ENCODE measurements at places on chromosomes 7 and 10.

DNA sequence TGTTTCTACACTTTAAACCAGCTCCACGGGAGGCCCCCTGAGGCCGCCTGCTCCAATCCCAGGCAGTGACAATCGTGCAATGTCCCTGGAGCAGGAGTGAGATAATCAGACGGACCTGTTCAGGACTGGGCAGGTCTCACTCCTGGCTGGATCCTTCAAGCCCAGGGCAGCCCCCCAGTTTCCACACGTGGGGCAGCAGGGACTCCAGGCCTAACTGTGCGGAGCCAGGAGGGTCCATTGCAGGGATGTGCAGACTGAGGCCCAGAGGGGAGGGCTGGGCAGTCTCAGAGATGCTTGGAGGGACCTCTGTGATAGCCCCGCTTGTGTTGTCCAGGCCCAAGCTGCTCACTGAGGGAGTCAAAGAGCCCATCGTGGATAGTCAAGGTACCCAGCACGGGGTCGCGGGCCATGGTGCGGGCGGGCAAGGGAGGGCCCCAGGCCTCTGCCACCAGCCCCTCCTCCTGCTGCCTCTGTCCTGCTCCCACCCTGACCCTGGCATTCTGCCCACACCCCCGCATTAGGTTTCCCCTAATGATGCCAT is 110.5 kb upstream of the KCTD7 start:
- DNase-seq, result no peak

- DNase-seq, result no peak
Observed at GRCh38 chr10:69733791-69734261, 67.9 kb upstream of the COL13A1 start.

DNA sequence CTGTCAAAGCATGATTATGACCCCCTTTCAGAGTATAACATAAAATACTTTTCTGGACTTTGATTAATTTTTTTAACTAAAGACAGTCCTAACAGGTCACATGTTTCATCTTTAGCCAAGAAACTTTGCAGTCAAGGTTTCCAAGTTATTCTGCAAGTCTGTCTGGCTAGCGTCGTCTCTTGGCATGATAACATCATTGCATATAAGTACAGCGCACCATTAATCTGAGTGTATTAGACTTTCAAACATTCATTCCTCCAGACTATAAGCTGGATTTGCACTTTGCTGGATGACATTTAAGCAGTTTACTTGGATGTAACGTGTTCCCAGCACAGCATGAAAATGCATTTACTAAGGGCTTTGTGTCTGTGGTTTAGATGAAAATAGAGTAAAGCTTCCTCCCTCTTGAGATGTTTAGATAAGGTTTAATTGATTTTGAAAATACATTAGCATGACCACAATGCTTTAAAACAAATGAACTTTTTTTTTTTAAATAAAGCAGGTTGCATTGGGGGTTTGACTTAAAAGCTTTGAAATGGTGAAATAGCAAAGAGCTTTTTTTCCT is 349.0 kb upstream of the MTPN start:
- no peak for DNase-seq

- no peak for DNase-seq
Observed at GRCh38 chr10:71432956-71433767, 36.4 kb downstream of the CDH23 start.

- DNase-seq, result no peak
Observed at GRCh38 chr7:118949031-118949430, 724.5 kb downstream of the ANKRD7 start.

DNA sequence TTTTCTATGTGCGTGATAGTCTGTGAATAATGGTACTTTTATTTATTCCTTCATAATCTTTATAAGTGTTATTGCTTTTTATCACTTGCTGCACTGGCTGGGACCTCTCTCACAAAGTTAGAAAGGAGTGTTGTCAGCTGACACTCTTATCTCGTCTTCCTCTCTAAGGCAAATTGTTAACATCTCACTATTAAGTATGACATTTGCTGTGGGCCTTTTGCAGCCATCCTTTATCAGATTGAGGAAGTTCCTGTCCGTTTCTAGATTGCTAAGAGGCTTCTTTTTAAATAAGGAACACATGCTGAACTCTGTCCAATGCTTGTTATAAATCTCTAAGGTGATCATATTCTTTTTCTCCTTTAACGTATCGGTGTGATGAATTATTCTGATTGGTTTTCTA is 27.4 kb upstream of the DIP2C start:
- no peak for DNase-seq

- no peak for DNase-seq
Observed at GRCh38 chr7:111531993-111532392, 30.3 kb downstream of the IMMP2L start.

- DNase-seq, result no peak
Observed at GRCh38 chr7:27564881-27565482, 97.7 kb downstream of the HIBADH start.

GRCh38 chr7:17965603-17966002 is 25.3 kb upstream of the SNX13 start:
- DNase-seq, result no peak

DNA sequence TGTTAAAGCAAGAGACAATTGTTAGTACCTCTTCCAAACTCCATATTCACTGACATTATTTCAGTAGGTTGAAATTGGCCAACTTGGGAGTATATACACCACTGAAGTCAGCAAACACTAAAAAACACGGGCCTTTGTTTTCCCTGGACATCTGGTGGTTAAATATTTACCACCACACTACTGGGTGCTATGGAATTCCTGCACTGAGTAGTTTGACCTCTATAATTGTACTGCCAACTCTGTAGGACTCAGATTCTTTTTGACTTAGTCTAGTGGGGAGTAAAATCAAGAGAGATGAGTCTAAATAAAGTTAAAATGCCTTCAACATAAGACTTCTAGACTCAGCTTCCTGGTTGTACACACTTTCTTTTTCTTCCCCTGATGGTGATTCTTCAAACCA is 41.3 kb upstream of the TES start:
- no peak for DNase-seq

GRCh38 chr7:36784991-36785940 is 61.0 kb upstream of the AOAH start:
- peak; percentile 46 for DNase-seq

GRCh38 chr10:51075043-51075872 is 971 bp downstream of the PRKG1 start:
- no peak for DNase-seq

GRCh38 chr10:112805701-112806100 is 144.3 kb upstream of the TCF7L2 start:
- DNase-seq, result no peak

DNA sequence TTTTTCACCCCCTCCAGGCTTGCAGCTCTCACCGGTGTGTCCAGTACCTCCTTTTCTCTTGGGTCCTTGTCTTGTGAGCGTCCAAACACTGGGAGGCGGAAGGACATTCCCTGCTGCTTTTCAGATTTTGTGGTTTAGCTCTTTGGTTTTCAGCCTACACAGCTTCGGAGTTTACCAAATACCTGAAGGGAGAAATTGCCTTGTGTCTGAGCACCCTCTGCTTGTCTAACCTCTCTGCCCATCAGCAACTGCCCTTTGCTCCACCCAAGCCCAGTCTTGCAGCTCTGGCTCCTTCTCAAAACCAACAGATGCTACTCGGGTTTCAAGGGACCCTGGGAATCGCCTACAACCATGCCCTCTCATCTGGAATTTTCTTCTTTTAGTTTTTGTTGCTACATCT is 519.1 kb upstream of the IGFBP3 start:
- no peak for DNase-seq

DNA sequence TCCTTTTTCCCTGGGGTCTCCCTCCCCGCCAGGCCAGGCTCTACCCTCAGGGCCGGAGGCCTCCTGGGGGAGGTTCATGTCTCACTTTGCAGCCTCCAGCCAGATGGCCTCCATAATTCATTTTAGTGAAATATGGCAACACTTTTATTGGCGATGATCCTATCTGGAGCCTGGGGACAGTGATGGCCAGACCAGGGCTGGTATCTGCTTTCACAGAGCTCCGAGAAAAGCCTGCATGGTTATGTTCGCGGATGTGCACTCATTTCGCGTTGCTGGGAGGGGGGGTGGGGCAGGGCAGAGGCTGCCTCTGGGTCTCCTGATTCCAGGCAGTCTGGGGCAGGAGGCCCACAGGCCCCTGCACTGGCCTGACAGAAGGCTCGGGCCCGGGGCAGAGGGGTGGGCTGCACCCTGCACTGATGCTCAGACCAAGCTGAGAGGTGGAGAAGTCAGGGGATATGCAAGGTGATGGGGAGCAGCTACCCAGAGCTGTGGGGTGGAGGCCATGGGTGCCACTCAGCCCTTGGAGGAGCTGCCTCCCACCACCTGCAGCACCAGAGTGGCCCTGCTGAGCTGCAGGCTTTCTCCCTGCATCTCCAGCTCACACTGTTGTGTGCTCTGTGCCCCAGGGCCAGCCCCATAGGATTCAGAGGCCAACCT is 85.3 kb upstream of the RET start:
- no peak for DNase-seq

GRCh38 chr10:50554376-50554994 is 69.3 kb downstream of the SGMS1 start:
- DNase-seq, result no peak

DNA sequence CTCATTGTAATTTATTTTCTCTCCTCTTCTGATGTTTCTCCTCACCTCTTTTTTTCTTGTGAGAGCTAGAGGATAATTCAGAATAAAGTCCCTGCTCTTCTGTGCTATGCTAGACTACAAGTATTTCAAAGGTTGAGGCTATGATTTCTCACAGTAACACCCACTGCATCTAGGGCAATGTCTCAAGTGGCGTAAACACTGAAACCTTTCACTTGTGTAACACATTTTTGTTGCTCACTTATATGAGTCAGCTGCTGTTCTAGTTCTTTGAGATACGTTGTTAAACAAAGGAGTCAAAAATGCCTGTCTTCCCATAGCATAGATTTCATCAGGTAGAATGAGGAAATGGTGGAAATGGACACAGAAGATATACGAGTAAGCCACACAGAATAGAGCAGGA is 305.1 kb upstream of the PITRM1 start:
- DNase-seq, result no peak

DNA sequence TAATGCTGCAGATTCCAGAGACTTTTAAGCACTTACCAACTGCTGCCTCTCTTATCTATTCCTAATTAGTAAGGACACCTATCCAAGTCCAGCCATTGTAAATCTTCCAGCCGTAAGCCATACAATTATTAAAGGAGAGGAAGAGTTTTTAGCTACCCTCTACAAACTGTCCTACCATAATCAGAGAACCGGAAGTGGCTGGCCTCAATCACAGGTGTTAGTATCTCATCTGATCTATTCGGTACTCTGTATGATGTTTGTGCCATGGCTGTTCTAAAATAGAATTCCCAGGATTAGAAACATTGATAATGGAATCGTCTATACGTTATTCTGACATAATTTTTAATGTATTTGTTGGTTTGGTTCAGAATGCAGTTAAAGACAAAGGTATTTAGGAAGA is 102.8 kb downstream of the MICU1 start:
- no peak for DNase-seq

DNA sequence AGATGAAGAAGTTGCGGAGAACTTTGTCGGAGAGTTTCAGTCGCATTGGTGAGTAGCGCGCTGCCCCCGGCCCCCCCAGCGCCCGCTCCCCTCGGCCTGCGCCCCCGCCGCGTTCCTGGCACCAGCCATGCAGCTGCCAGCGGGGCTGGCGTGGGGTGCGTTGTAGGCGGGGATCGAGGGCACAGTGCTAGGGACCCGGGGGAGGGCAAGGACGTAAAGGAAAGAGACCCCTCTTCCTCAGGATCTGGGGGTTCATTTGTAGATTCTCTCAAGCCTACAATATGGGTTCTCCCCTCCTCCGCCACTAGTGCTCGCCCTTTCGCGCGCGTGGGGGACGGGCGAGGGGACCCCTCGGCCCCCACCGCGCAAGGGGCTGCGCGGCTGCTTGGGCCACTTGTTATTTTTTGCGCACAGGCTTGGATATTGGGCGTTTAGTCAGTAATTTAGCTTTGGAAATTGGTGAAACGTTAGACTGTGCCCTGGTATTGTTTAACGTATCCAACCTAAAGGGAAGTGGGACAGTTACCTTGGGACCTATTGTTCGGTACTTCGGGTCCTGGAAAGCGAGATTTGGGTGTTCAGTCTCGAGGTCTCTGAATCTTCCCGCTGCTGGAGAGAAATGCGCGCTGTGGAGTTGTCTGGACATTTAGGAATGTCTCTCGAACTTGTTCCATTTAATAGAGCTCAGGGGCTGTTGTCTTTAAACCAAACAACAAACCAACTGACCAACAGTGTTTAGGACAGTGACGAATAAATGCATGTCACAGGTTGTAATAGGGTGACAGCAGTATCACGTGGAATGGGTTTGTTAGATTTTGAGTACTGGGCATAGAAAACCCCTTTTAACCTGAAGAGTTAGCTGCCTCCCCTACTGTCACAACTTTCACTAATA is 796 bp downstream of the CDK14 start:
- DNase-seq, result no peak

DNA sequence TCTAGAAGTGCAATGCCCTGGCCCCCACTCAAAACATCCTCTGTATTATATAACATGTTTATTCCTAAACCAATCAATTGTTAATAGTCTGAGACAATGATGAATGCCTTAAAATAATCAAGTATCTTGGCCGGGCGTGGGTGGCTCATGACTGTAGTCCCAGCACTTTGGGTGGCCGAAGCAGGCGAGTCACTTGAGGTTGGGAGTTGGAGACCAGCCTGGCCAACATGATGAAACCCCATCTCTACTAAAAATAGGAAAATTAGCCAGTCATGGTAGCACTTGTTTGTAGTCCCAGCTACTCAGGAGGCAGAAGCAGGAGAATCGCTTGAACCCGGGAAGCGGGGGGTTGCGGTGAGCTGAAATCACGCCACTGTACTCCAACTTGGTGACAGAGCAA is 29.4 kb upstream of the CACNA2D1 start:
- DNase-seq, result no peak

- no peak for DNase-seq
Observed at GRCh38 chr10:89201345-89202032, 5.6 kb downstream of the CH25H start.

Measured in stimulated activated naive CD4-positive, alpha-beta T cell treated with Interleukin-2 at 50 U/mL for 16 hours (primary cell).